Activated CD8-positive, alpha-beta memory T cell treated with anti-CD3 and anti-CD28 coated beads for 36 hours (primary cell): ENCODE measurements at places on chromosomes 1 and 21. TPM values are rescaled to one million over a fixed set of nuclear protein-coding genes. Genes with fewer than 3 reads are reported as not detected.

FCAMR gene
- not detected for total RNA-seq

CD34 gene
- 0.04 TPM for total RNA-seq

PHLDA3 gene
- total RNA-seq, result 8.7 TPM

ZMYND12 gene
- 0.84 TPM for total RNA-seq

RGS8 gene
- total RNA-seq, result not detected

C1QA gene
- total RNA-seq, result not detected

SMCP gene
- total RNA-seq, result not detected

RNU5D-1 gene
- not detected for total RNA-seq

CRABP2 gene
- total RNA-seq, result 0.89 TPM

KLHDC9 gene
- total RNA-seq, result 0.53 TPM

C1orf185 gene
- not detected for total RNA-seq

KIRREL1 gene
- 0.08 TPM for total RNA-seq

ARID1A gene
- 85.7 TPM for total RNA-seq

POLR3GL gene
- total RNA-seq, result 21.9 TPM

KRTAP13-2 gene
- not detected for total RNA-seq

DENND4B gene
- total RNA-seq, result 106 TPM

IKBKE gene
- total RNA-seq, result 15.3 TPM

UBE2J2 gene
- total RNA-seq, result 76.5 TPM

AQP10 gene
- not detected for total RNA-seq

PDC gene
- total RNA-seq, result not detected

THEM5 gene
- total RNA-seq, result not detected

PROK1 gene
- total RNA-seq, result not detected

OR2T33 gene
- not detected for total RNA-seq

TMEM81 gene
- 2.6 TPM for total RNA-seq

RLF gene
- 15.1 TPM for total RNA-seq

LCE1C gene
- total RNA-seq, result not detected

LCE3E gene
- not detected for total RNA-seq

SIK1 gene
- 5.5 TPM for total RNA-seq

CELA3A gene
- total RNA-seq, result not detected

TMCO1 gene
- 102 TPM for total RNA-seq

CTSS gene
- total RNA-seq, result 25.2 TPM

MX2 gene
- total RNA-seq, result 9.5 TPM

VHLL gene
- not detected for total RNA-seq

CSMD2 gene
- total RNA-seq, result not detected

GFI1 gene
- total RNA-seq, result 74.4 TPM

LBR gene
- 147 TPM for total RNA-seq

S100A2 gene
- total RNA-seq, result 1.6 TPM

MEF2D gene
- 30.8 TPM for total RNA-seq

PEF1 gene
- total RNA-seq, result 64.7 TPM

NRIP1 gene
- 13.7 TPM for total RNA-seq

LAMB3 gene
- total RNA-seq, result 2.4 TPM

TUFT1 gene
- total RNA-seq, result 2.7 TPM

ZNF593OS gene
- not detected for total RNA-seq

LRRC39 gene
- 0.34 TPM for total RNA-seq

CLDN17 gene
- total RNA-seq, result not detected

DYRK3 gene
- total RNA-seq, result 14.4 TPM
